SJSA1 (cell line): ENCODE measurements at places on chromosomes 4 and X. TPM values are rescaled to one million over a fixed set of nuclear protein-coding genes. Genes with fewer than 3 reads are reported as not detected.

- H3K36me3 ChIP-seq = no peaks in the 10 kb centered on the region
- H3K27ac ChIP-seq = no peak overlapping the region
- H3K4me1 ChIP-seq = peaks cover 8% of the 10 kb centered on the region; the same call in 1 of the 2 replicates
- H3K4me3 ChIP-seq = no peak overlapping the region
Observed at GRCh38 chrX:24619647-24620046, 27.5 kb downstream of the PCYT1B start.

DNA sequence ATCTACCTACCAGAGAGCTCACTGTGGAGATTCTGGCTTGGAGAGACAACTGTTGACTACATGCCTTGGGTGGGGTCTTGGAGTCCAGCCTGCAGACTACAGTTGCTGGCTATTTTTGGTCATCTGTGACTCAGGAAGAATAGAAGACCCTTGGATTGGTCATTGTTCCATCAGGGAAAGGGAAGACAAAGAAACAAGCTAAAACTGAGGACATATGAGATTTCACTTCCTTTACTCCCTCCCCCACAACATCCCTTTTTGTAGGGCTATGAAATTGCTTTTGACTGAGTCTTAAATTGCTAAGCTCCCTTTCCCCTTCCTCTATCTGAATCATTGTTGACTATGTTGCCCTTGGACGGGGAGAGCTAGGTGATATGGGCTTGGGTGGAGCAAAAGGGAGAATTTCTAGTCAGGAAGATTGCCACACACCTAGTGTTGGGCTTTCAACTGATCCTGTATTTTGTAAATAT, 11.7 kb downstream of the MSN start:
- no peak overlapping the region for H3K4me3 ChIP-seq
- peak overlapping the region; percentile 69 for H3K27ac ChIP-seq
- H3K27me3 ChIP-seq = no peaks in the 10 kb centered on the region
- peak; percentile 43 for DNase-seq
- H3K36me3 ChIP-seq = peaks cover 23% of the 10 kb centered on the region
- peaks cover 41% of the 10 kb centered on the region for H3K4me1 ChIP-seq

- peaks cover 33% of the 10 kb centered on the region for H3K4me1 ChIP-seq
- H3K36me3 ChIP-seq = no peaks in the 10 kb centered on the region
- no peaks in the 10 kb centered on the region for H3K27me3 ChIP-seq
- no peak overlapping the region for H3K27ac ChIP-seq
Observed at GRCh38 chr4:140236654-140237169, 82.7 kb upstream of the MAML3 start.

GRCh38 chrX:139691843-139692505, 16.0 kb downstream of the MCF2 start:
- H3K4me3 ChIP-seq = no peak overlapping the region
- no peaks in the 10 kb centered on the region for H3K36me3 ChIP-seq
- no peak overlapping the region for H3K27ac ChIP-seq
- no peaks in the 10 kb centered on the region for H3K4me1 ChIP-seq
- DNase-seq = no peak
- H3K27me3 ChIP-seq = no peaks in the 10 kb centered on the region

DNA sequence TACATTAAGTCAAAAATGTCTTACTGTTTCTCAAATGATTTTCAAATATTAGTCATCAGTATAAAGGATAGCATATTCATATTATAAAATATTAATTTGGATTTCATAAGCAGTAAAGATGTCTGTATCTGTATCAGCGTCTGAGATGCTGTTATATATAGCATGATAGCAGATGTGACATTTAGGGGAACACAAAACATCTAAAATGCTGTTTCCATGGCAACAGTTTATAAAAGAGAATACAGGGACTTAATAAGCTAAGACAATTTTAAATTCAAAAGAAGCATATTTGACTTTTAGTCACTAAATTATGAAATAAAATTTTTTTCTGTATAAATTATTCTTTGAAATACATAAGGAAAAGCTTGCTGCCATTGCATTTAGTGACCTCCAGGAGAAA, 432.2 kb downstream of the PDGFC start:
- no peaks in the 10 kb centered on the region for H3K27me3 ChIP-seq
- H3K36me3 ChIP-seq = no peaks in the 10 kb centered on the region
- no peak for DNase-seq
- no peak overlapping the region for H3K4me3 ChIP-seq
- H3K4me1 ChIP-seq = no peaks in the 10 kb centered on the region
- no peak overlapping the region for H3K27ac ChIP-seq

DNA sequence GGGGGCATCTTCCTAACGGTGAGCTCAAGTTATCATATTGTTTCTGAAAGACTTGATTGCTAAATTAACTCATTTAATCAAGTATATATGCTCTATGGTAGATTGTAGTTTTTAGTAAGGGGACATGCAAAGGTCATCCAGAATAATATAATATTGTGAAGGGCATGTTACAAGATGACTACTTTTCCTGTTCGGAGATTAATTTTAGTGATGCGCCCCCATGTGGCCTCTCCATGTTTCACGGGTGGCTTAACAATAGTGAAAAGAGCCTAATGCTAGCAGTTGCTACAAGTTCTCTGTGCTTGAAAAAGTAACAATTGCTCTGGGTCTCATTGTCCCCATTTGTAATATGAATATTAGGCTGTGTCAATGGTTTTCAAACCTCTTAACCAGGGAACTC, 12.2 kb downstream of the SMPX start:
- no peaks in the 10 kb centered on the region for H3K27me3 ChIP-seq
- H3K36me3 ChIP-seq = no peaks in the 10 kb centered on the region
- H3K27ac ChIP-seq = no peak overlapping the region
- no peaks in the 10 kb centered on the region for H3K4me1 ChIP-seq
- no peak for DNase-seq
- H3K4me3 ChIP-seq = no peak overlapping the region

DNA sequence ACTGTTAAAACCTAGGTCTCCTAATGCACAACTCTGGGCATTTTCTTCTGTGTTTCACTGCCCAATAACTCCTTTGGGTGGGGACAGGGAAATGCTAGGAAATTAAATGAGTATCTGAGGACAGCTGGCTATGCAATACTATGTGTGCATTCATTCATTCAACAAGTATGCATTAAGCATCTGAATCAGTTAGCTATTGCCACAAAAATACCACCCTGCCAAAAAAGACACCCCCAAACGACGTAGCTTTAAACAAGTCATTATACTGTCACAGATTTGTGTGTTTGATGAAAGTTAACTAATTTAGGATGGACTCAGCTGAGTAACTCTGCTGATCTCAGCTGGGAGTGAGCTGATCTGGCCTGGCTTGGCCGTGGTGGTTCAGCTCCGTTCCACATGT, 29.8 kb upstream of the PTCHD1 start:
- no peak overlapping the region for H3K27ac ChIP-seq
- H3K4me3 ChIP-seq = no peak overlapping the region
- H3K4me1 ChIP-seq = no peaks in the 10 kb centered on the region
- no peaks in the 10 kb centered on the region for H3K27me3 ChIP-seq

GRCh38 chrX:112751076-112751475, 71.3 kb upstream of the LHFPL1 start:
- H3K36me3 ChIP-seq = no peaks in the 10 kb centered on the region
- H3K4me1 ChIP-seq = no peaks in the 10 kb centered on the region
- H3K4me3 ChIP-seq = no peak overlapping the region
- no peak overlapping the region for H3K27ac ChIP-seq

GRCh38 chr4:182554736-182555135, 311.5 kb downstream of the TENM3 start:
- DNase-seq = no peak
- H3K27me3 ChIP-seq = no peaks in the 10 kb centered on the region
- peak overlapping the region; percentile 84 for H3K27ac ChIP-seq

DNA sequence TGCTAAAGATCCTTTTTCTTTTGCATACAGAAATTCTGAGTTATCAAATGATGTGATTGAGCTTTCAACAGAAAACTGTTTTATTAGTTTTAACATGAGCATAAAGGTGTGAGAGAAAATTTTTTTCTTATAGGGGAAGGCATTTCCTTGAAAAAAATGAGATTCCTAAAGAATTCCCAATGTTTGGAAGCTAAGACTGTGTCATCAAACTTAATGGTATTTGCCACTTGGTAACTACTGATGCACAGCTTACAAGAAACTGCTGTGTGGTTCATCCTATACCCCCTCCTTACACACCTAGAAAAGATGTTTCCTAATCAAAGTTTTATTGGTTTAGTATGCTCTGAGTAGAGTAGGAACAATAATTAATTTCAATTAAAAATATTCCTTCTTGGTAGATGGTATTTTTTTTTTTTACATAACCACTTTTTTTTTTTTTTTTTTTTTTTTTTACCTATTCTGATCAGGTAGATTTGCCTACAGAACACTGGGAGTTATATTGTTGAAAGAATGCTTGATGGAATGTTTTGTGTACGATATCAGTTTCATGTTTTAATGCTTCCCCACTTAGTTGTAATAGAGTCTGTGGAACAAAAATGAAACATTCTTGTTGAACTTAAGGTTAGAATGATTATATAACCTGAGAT, 6.0 kb downstream of the PTPN13 start:
- no peak overlapping the region for H3K4me3 ChIP-seq
- H3K4me1 ChIP-seq = peaks cover 11% of the 10 kb centered on the region
- no peaks in the 10 kb centered on the region for H3K36me3 ChIP-seq
- no peak for DNase-seq
- no peak overlapping the region for H3K27ac ChIP-seq

DNA sequence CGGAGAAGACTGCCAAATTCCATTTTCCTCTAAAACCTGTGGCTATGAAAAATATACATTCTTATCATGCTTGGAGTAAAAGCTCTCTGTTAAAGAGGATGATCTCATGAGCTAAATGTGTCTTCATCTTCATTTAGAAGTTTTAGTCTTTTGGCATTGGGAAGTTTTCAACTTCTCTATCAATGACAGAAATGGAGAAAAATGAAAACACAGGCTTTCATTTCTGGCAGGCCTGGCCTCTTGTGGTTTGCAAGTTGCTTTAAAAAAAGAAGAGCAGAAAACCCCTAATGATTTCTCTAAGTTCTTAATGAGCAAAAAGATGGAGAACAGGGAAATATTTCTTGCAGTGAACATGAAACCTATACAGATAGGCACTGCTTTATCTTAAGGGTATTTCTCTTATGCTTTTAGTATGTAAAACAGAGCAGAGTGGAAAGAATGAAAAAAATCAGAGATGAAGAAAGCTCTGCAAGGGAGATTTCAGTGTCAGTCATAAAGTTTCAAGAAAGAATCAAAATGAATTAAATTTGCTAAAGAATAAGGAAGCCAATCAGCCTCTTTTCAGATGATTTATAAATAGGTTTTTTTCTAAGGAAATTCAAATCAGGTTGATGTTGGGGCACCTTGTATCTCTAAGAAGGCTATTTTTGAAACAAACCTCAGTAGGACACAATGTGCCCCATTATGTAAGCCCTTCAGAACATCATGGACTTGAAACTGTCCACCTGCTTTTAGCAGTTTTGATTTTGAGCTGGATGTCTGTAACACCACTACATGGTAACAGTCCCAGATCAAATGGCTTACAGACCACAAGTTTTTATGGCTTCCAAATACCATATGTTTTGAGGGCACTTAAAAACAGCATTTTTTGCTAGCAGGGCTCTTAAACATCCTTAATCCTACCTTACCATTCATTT, 225.0 kb downstream of the GRIA3 start:
- H3K27ac ChIP-seq = no peak overlapping the region
- no peaks in the 10 kb centered on the region for H3K27me3 ChIP-seq
- H3K36me3 ChIP-seq = no peaks in the 10 kb centered on the region
- DNase-seq = no peak

DNA sequence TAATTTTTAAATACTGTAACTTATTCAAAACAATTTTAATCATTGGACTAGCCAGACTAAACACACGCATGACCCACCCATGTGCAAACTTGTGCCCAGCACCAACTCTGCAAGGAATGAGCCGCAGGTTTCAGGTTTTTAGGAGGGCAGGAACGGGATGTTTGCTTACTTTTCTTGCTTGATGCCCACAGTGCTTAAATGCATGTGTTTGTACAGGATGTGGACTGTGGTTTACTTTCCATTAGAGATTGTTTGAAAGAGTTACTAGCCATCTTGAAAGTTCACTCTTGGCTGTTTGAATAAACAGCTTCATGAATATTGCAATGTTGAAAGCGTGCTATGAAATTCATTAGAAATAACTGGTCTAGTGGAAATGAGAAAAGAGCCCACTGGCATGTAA, 83.3 kb downstream of the STK32B start:
- no peak for DNase-seq
- H3K36me3 ChIP-seq = no peaks in the 10 kb centered on the region
- H3K4me3 ChIP-seq = no peak overlapping the region
- H3K27ac ChIP-seq = no peak overlapping the region
- no peaks in the 10 kb centered on the region for H3K27me3 ChIP-seq

- H3K27me3 ChIP-seq = no peaks in the 10 kb centered on the region
- no peak overlapping the region for H3K4me3 ChIP-seq
Observed at GRCh38 chr4:184313058-184313581, 95.4 kb upstream of the ENPP6 start.

Gene STARD8
- 2.3 and 2.4 TPM in 2 replicates for total RNA-seq

Gene SLC9B1
- 1.5 TPM in 1 of 2 replicates, not detected in the other for total RNA-seq

Gene PGAM4
- total RNA-seq = not detected in 2 replicates

Gene CT47B1
- total RNA-seq = not detected in 2 replicates
